C1 segment of cervical spinal cord (tissue), 14 donors: ENCODE measurements at places on chromosomes 4 and X.

DNA sequence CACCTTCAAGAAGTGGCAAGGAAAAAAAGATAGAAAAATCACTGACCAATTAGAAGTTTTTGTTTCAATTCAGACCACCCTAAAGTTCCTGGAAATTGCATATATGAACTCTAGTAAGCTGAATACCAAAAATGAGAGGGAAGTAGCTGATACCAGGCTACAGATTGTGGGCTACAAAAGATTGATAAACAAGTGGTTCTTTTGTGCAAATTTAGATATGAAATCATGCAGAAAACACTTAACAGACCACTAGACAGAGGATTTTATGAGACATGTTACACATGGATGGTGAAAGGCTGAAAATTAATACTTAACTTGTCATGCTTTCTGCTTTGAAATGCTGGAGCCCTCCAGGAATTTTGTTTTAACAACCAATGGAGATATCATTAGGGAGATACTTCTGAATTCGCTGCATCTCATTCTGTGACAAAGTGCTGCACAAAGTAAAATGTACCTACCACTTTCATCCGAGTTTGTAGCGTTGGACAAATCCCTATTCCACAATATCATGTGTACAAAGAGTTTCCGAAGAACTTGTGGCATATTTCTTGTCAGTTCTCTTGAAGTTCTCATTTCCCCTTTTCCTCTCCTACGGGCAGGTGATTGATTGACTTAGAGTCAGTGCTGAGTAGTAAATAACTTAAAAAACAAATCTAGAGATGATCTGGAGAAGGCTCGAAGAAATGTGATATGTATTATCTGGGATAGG, 235.0 kb downstream of the PALLD start:
- DNase-seq = no peak

DNA sequence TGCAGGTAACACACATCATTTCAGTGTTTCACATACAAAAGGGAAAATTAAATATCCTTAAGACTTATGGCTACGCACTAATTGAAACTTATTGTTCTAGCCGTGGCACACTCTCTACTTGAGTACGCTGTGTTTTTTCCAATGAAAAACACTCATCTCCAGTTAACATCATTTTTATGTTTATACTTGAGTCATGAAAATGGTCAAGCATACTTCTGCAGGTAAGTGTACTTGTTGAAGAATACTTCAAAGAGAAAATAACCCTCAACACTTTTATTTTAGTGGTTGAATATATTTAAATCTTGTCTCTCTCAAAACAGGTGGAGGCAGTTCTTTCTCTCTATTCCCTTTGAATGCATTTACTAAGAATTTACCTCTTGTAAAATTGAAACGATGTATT, 538.7 kb upstream of the PCDH7 start:
- DNase-seq = no peak

GRCh38 chrX:85309717-85310116, 65.9 kb downstream of the ZNF711 start:
- DNase-seq = no peak

DNA sequence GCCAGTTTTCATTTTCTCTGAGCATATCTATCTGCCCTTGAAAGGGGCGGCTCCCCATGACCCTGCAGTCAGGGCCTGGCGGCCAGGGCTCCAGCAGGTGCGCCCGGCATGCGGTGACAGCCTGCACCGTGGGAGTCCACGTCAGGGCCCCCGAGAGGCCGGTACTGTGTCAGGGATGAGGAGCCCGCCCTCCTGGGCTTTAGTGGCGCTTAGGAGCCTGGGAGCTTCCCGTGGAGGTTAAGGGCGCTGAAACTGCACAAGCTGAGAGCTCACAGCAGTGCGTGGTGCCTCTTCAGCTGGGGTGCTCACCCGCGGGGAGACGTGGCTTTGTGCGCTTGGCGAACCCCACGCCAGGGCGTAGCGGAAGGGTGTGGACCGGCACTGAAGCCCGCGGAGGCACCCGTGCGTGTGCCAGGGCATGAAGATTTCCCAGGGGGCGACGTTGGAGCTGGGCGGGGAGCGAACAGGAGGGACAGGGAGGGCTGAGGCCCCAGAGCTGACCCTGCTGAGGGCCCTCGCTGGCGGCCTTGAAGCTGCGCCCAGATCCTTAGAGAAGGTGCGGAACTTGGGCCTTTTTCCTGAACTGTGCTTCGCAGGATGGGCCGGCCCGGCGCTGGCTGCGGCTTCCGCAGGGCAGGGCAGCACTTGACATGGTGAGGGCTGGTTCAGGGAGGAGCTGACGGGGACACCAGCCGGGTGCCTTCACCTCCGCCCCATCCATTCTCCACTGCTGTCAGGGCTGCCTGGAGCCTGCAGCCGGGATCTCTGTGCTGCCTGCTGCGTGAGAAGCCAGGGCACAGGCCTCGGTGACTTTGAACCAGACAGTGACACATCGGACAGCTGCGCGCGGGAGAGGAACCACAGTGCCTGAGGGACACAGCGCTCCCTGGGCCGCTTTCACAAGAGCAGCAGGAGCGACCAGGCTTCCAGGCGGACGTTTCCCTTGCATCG, 32.9 kb downstream of the HTT-AS start:
- no peak for DNase-seq

DNA sequence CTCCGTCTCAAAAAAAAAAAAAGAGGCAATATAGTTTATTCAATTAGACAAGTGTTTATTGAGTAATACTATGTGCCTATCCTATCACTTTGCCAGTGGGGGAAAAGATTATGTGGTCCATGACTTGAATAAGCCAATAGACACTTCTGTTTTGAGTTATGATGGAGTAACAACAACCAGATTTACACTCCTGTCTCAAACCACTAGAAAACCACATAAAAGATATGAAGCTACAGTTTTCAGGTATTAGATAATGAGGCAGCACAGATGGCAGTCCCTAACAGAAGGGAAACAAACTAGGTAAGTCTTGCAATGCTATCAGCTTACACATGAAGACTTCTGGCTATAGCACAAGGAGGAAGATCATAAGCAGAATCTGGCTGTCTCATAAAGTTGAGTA, 22.5 kb downstream of the NFXL1 start:
- no peak for DNase-seq

DNA sequence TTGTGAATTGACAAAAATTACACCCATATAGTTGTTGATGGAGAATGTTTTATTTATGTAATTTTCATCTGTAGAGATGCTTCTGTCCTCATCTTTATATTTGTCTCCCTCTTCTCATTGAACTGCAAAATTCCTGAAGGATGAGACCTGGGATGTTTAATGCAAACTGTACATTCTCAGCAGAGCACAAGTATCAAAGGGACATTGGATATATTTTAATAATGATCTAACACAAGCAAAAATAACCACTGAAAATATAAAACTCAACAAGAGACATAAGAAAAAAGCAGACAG, 28.6 kb downstream of the UGDH start:
- DNase-seq = no peak

DNA sequence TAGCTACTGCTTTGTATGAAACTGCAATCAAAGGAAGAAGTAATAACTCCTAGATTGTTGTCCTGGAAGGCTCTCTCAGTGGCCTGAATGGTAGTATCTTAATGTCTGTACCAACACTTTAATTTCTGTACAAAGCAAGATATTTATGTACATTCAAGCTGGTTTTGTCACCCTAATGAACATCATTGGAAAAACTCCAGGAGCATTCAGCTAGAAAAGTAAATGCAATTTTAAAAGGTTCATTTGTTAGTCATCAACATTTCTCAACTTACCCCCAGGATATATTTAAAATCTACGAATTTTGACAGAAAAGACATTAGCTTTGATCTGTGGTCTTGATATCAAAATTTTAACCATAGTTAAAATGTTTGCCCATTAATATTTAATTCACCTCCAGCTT, 80.0 kb upstream of the FGF13 start:
- DNase-seq = no peak

- no peak for DNase-seq
Observed at GRCh38 chrX:148763896-148764295, 263.5 kb downstream of the AFF2 start.

DNA sequence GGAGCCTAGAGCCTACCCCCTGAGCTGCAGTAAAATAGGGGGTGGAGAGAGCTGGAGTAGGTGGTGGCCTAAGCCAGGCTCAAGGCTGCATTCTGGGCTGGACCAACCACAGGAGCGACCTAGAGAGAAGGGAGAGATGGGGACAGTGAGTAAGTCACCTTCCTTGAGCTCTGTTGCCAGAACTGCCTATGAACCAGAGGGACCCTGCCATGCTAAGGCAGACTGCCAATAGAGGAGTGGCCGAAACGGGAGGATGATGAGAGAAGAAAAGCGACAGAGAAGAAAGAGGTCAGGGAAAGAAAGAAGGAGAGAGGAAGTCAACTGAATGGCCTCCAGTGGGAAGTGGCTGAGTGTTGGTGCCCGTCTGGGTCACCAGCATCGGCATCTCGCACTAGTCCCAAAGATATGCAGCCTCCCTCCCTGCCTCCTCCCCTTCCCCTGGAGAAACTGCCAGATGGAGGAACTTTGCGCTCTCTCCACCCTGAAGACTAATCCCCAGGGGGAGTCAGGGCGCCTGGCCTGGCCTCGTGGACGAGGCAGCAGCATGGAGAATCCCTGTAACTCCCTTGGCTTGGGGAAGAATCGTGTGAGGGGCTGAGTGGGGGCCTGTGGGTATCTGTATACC, 28.8 kb downstream of the ELF4 start:
- no peak for DNase-seq

DNA sequence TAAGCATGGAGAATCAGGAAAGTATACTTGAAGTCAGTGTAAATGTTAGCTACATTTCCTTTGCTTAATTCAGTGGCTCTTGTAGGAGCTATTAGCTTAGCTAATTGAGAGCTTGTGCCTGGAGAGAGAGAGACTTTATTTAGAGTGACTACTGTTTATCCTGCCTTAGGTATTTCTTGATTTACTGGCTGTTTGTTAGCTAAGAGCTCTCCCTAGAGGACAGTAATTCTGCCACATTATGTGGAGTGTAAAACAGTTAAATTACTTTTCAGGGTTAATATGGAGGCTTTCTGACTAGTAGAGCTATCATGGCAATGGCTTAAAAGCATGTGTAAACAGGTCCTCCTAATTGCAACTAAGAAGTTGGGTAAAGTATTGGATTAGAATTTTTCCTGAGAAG, 306.5 kb upstream of the TECRL start:
- DNase-seq = no peak

GRCh38 chr4:124415146-124415545, 297.4 kb downstream of the ANKRD50 start:
- DNase-seq = no peak

- DNase-seq = no peak
Observed at GRCh38 chr4:187603093-187604025, 392.2 kb upstream of the ZFP42 start.

- DNase-seq = no peak
Observed at GRCh38 chr4:77566148-77566547, 39.5 kb upstream of the CXCL13 start.

- no peak for DNase-seq
Observed at GRCh38 chr4:102598762-102599374, 97.7 kb downstream of the NFKB1 start.

GRCh38 chr4:84455697-84456096, 43.4 kb downstream of the NKX6-1 start:
- no peak for DNase-seq

DNA sequence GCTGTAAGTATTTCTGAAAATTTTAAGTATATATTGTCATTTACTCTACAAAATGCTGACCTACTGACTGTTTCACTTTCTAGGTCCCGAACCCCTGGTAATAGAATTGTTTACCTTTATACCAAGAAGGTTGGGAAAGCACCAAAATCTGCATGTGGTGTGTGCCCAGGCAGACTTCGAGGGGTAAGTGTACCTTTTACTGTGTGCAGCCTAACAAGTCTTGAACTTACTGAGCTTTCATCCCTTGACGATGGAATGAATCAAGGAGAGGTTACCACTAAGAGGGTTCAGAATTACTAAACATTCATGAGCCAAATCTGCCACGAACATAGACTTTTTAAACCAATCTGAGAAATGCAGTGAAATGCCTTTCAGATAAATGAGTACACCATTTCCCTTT, 1.6 kb downstream of the RPL34 start:
- DNase-seq = no peak

- DNase-seq = no peak
Observed at GRCh38 chr4:9997886-9998285, 23.4 kb downstream of the SLC2A9 start.

GRCh38 chrX:65600106-65600505, 65.5 kb upstream of the LAS1L start:
- DNase-seq = no peak

DNA sequence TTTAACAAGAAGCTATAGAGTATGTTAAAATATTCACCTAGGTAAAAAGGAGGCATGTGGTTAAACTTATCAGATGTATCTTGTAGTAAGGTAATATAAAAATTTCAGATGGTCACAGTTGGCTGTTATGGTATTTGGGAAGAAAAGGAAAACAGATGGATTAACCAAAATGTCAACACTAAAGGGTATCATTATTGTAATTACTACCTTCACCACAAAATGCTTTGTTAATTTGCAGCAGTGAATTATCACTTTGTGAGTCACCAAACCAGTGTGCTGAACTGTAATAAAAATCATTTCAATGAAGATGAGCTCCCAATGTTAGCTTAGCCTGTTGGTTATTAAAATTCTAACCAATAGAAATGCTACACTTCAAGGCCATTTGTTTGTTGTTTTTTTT, 233.9 kb downstream of the RPA4 start:
- DNase-seq = no peak

- DNase-seq = no peak
Observed at GRCh38 chr4:87570290-87570805, 38.0 kb upstream of the DSPP start.

DNA sequence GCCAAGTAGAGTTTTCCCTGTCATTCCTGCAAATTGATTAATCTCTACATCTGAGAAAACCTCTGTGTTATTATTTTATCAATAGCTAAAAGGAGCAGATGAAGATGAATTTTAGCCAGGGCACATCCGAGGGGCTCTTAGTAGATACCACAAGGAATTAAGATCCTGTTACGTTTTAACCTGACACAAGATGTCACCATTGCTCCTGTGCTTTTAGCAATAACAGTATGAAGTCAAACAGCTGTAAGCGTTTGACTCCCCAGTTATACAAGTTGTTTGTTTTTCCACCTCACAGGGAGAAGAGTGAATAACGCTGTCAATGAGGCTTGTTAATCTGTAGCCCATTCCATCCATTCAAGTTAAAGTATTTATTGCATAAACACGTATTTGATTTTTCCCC, 76.0 kb upstream of the AP1S2 start:
- no peak for DNase-seq

DNA sequence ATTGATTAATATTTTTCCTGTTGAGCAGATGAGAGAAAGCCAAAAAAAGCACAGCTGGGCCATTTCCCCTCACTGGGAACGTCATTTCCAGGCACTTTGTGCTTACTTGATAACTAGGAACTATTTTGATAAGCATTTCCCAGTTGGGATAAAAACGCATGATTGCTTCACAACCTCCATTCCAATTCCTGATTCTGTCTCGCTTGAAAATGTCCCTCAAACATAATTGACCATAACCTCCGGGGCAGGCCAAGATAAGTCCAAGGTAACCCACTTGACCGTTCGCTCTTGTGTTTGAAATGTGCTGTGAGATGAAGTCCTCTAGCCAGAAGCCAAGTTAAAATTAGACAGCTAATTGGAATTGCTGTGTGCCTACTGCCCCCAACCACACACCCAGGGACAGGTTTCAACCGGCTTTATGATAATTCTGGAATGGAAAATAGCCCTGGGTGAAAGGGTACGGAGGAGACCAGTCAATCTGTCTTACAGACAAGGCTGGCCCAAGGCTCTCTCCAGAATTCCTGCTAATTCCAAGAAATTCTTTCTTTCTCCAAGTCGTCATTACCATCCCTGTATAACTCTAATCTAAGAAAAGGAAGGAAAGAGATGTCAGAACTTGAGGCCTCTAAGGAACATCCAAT, 137.1 kb downstream of the MID1 start:
- no peak for DNase-seq
